ENCODE measurements at places on chromosomes 2 and 18.

- peak; percentile 77 for DNase-seq
Measured at GRCh38 chr2:54728669-54729120, 5.2 kb downstream of the EML6 start.

DNA sequence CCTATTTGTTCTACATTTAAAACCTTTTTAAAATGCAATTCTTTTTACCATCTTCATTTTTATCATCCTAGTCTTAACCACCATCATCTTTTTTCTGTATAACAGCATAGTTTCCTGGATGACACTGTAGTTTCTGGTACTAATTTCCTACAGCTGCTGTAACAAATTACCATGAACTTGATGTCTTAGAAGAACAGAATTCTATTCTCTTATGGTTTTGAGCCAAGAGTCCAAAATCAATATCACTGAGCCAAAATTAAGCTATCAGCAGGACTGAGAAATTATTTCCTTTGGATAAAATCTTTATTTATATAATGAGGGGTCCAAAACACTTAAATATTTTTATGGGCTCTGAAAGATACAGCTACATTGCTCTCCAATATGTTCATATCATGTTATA lies 539.3 kb downstream of the METTL4 start:
- no peak for DNase-seq

GRCh38 chr2:120251880-120252224 lies 800 bp upstream of the RALB start:
- DNase-seq = no peak

DNA sequence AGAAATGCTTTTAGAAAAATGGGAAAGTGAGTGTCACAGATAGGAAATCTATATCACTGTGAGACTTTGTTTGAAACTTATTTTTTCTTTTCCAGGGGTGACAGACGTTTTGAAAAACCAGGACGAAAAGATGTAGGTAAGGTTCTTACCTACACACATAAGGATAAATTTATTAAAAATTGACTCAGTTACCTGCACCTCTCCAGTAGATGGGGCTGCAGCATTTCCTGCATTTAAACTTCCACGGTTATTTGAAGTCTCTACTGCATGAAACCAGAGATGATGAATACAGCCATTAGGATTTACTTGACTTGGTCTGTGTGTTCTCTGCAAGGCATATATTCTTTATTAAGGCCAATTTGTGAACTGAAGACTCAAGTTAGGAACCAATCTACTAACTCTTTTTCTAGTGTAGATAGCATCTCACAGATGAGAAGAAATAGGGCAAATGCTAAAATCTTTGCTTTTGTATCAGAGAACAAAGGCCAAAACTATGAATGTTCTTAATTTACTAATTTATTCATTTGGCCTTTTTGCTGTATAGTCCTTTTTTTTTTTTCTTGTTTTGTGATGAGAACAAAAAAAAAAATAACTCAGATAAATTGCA lies 15.0 kb downstream of the KCNJ13 start:
- DNase-seq = no peak

DNA sequence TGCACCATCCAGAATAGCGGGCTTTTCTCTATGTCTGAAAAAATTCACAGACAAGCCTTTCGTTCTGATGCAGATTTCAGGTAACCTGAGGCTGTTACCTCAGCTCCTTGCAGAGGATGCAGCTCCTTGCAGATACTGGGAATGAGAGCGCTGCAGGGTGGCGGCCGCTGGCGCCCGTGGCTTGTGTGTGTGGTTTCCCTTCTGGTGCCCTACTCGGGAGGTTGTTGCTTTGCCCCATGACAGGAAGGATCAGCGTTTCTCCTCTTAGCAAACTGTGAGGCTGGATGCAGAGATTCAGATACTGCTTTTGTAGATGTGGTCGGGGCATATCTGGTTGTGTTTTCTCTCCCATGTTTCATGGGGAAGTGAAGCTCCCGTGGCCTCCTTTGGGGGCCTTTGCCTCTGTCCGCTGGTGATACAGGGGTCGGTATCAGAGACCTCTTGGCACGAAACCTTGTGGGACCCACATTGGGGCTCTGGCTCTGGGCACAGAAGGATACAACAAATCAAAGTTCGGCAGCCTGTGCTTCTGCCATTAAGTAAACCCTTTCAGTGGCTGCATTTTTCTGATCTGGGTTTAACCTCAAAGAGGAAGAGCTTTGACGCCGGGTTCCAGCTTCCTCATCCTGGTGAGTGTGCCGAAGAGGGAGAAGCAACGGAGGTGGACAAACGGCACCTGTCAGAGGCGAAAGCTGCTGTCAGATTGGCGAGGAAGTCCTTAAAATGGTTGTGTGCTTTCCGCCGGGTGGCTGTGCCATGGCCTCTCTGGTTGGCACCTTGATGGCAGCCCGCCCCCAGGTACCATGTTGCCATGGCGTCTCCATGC lies 127.8 kb downstream of the MBP start:
- no peak for DNase-seq

- no peak for DNase-seq
Measured at GRCh38 chr2:43105586-43106558, 120.5 kb downstream of the ZFP36L2 start.

- DNase-seq = no peak
Measured at GRCh38 chr2:205787761-205788160, 105.5 kb downstream of the NRP2 start.

- no peak for DNase-seq
Measured at GRCh38 chr18:78739115-78739514, 240.5 kb upstream of the SALL3 start.

- DNase-seq = no peak
Measured at GRCh38 chr2:198945496-198945895, 512.2 kb downstream of the SATB2 start.

GRCh38 chr18:27887711-27888495 lies 289.0 kb downstream of the CDH2 start:
- DNase-seq = no peak

GRCh38 chr2:134269972-134270735 lies 16.3 kb downstream of the MGAT5 start:
- DNase-seq = no peak

GRCh38 chr2:128492966-128493811 lies 174.5 kb upstream of the HS6ST1 start:
- DNase-seq = no peak

DNA sequence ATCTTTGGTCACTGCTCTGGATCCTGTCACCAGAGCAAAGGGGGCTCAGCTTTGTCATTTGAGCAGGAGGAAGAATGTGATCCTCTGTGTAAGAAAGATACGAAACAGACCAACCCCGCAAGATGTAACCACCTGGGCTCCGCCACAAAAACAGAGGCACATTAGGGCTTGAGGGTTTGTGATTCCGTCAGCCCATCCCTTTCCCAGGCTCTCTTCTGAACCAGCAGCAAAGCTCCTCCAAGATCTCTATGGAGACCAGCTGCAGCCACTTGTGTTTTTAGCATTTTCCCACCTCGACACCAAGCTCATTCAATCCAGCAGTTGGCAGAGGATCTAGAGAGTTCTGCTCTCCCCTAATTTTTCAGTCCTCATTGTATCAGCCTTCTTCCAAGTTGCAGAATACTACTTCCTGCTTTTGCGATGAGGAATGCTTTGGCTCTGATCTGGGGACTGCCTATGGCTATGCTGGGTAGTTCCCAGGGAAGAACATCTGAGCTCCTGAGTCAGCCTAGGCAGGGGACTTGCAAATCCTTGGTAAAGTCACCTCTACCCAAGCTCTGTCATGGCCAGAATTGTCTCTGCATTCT lies 139.6 kb upstream of the RAB12 start:
- peak; percentile 18 for DNase-seq

- no peak for DNase-seq
Measured at GRCh38 chr18:21331065-21331464, 89.0 kb downstream of the GREB1L start.

Measured in AG09309 (cell line).